T-helper 2 cell (primary cell): ENCODE measurements at places on chromosomes 11 and 22.

DNA sequence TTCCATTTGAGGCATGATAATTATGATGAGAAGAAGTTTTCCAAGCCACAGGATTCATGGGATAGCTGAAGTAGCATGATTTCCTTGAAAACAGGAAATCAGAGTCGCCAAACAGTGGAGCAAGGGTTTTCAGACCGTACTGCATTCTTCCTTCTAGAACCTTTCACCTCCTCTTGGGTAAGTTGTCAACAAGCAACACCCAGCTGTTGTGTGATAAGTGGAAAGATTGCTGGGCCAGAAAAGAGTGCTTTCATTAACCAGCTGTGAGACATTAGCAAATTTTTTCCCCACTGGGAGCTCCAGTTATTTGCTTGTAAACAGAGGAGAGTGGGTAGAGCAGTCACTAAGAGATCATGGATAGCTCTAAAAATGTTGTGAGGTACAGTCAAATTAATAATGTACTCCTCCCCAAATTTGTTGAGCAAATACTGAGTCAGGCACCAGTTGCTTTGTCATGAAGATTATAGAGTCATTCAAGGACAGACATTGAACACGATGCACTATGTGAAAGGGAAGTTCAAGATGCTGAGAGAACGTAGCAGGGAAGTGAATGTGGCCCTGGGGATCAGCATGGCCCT, 11.7 kb upstream of the MPEG1 start:
- DNase-seq: no peak

GRCh38 chr11:96154802-96155520, 188.0 kb downstream of the MAML2 start:
- DNase-seq: no peak

DNA sequence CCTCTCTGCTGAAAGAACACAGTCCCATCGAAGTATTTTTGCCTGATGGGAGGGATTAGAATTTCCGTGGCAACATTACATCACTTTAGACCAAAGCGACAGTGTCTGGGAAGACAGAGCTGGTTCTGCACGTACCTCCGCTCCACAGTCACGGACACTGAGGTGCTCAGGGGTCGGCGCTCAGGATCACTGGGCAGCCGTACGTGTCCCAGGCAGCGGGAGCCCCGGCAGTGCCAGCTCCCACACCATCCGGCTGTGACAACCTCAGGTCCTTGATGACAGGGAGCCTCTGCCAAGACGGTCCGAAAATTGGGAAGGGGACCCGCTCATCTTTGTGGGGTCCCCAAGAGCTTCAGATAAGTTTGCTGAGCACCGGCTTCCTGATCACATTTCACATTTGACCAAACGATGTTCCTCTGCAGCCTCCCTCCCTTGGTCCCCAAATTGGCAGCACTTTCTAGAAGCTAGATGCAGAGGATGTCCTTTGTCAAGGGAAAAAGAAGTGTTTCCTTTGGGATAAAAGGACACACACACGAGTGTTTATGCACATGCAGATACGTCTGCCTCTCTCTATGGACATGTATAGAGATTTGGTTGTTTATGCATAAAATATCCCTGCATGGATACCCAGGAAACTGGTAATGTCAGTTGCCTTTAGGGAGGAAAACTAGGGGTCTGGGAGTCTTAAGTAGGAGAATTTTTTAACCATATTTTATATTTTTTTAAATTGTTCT, 61.6 kb upstream of the LINC01488 start:
- DNase-seq: no peak

DNA sequence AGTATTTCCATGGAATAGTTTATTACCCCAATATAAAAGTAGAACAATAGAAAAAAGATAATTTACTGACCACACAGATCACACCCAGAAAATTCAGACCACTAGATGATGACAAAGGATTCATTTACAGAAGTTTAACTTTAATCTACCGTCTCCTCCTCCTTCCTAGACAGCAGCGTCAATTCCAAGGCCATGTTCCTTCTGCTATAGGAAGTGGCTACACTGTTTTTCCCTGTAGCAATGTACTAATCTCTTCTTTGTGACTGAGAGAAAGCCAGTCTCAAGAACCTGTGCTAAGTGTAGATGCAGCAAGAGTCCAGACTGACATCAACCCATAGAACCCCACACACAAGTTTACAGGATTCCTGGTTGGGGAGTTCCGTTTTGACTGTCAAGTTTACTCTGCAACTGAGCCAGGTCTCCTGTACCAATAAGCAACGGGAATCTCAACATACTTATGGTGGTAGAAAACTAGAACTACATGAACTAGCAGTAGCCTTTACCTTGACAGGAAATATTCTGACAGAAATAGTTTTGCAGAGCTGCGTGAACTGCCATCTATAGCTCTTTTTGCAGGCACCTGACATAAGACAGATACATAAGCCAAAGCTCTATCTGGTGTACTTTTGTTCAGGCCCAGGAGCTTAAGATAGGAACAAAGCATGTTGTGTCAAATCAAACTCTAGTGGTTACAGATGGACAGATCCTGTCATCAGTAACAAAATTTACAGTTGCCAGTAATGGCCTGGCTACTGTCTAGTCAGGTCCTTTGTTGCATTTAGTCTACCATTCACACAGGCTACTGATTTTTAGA, 42.9 kb downstream of the MRTFA start:
- no peak for DNase-seq

- no peak for DNase-seq
These were observed 47.0 kb upstream of the ETS1 start for GRCh38 chr11:128634395-128634794.

DNA sequence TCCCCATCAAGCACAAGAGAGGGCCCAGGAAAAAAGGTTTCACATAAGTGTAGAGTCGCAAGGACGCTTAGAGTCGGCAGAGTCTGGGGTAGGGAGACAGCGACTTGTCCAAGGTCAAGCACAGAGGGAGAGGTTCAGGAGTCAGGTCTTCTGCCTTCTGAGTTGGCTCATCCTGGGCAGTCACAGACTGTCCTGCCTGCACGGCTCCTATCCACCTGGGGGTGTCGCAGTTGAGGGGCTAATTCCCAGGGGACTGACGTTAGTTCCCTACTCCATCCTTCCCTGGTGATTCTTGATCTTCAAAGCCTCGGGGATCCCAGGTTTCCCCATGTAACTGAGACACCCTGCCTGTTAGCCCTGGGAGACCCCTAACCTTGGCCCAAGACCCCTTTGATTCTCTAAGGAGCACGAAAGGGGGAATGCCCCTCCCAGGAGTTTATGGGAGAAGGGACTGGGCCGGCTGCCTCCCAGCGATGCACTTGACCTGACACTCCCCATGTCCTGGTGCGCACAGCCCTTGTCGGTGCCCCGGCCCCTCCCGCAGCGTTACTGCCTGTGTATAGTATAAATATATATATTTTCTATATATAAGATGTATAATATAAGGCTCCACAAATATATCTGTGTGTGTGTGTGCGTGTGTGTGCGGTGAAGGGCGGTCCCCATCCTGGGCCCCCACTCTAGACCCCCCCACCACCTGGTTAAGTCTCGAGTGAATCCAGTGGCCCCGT, 14.7 kb upstream of the TAB1 start:
- no peak for DNase-seq

DNA sequence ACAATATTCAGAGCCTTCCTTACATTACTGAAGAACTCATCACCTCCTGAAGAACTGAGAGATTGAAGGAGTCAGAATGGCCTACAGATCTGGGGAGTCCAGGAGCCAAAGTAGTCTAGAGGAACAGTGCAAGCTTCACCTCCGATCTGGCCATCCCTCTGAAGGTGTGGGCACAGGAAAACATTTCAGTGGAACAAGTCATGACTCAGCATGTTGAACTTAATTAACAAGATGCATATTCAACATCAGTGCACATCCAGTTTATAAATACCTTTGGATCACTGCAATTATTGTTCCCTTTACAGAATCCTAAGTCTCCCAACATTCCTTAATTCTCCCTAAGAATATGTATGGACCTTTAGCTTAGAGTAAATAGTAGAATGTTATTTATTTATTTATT, 25.5 kb downstream of the PAAF1 start:
- no peak for DNase-seq

GRCh38 chr11:112499153-112499880, 238.7 kb upstream of the PLET1 start:
- DNase-seq: no peak

DNA sequence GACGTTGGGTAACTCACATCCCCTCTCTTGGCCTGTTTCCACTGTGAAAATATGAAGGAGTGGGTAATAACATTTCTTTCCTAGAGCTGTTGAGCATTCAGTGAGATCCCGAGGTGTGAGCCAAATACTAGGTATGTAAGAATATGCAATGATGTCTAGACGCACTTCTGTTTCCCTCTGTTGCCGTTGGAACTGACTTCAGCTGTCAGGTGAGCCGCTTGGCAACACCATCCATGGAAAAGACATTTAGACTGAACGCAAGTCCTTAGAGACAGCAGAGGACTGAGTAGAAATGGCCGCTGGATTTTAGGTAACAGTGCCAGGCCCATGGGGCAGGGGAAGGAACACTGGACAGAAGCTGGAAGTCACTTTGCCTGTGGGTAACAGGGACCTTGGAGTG, 29.5 kb upstream of the SHANK2 start:
- no peak for DNase-seq
